Activated naive CD4-positive, alpha-beta T cell treated with anti-CD3 and anti-CD28 coated beads, Interleukin-2, amount 50 U/mL, for 16 hours (primary cell): ENCODE measurements at places on chromosomes 12 and 14.
A peak's percentile ranks its signal among the peaks of the same experiment; 100 is the strongest.

DNA sequence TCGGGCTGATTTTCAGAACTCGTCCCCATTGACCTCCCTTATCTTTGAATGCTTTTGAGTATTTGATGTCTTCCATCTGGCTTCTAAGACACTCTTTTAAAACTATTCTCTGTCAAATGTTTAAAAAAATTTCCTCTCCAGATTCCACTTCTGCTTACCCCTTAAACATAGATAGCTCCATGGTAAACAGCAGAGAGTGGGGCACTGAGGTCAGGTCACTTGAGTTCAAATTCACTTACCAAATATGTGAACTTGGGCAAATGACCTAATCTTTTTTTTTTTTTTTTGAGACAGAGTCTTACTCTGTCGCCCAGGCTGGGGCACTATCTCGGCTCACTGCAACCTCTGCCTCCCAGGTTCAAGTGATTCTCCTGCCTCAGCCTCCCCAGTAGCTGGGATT, 126.8 kb upstream of the CPSF6 start:
- DNase-seq, result no peak

DNA sequence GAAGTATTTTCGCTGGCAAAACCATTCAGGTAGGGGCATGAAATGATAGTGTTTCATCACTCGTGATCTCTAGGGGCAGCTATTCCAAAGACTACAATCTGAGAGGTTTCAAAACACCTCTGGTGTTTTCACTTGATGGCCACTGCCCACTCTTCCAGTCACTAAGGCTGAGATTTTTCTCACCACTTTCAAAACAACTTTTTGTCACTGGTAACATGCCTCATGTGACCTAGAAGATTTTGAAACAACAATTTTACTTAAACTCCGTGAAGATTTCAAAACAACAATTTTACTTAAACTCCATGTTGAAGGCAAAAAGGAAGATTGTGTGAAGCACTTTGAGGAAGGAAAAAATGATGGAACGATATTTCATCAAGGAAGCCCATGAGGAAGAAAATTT, 1.2 kb upstream of the IRAK3 start:
- no peak for DNase-seq

DNA sequence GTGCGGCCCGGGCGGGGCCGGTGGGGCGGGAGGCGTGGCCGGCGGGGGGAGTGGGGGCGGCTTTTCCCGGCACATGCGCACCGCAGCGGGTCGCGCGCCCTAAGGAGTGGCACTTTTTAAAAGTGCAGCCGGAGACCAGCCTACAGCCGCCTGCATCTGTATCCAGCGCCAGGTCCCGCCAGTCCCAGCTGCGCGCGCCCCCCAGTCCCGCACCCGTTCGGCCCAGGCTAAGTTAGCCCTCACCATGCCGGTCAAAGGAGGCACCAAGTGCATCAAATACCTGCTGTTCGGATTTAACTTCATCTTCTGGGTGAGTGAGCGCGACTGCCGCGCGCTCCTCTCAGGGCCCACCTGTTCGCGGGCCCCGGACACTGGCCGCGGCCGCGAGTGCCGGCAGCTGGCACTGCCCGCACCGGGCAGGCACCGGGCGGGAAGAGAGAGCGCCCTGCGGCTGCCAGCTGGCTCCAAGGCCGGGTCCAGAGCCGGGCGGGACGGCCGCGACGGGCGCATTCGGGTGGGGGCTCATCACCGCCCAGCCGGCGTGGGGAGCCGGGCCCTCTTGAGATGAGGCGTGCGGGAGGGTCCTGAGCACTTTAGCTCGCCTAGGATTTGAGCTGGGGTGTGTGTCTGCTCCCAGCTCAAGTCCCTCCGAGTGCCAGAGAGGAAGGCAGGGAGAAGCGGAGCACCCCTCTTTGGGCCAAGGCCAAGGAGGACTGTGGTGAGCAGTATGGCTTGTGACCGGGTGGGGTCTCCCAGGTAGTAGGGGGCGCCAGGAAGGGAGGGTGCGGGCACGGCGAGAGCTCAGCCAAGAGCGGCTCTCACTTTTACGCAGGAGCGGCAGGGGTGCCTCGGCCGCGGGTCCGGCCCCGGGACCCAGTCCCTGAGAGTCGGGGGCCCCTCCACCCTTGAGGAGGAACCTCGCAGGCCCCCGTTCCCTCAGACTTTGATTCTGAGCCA, at the start of gene CD9:
TSS of gene CD9 (plus strand) at position 145 of the 957 bp plus-strand sequence. CDS start at position 245, 100 bp downstream.
- DNase-seq, result peak; percentile 47

GRCh38 chr14:69464379-69464778, 20.1 kb upstream of the PLEKHD1 start:
- no peak for DNase-seq
